GM13977 (cell line): ENCODE measurements at places on chromosomes 2 and 18.

- DNase-seq = no peak
Observed at GRCh38 chr2:198102856-198103255, 298.5 kb downstream of the PLCL1 start.

- peak; percentile 46 for DNase-seq
Observed at GRCh38 chr2:101770726-101771125, 73.2 kb downstream of the MAP4K4 start.

- no peak for DNase-seq
Observed at GRCh38 chr2:1952582-1952981, 208.3 kb upstream of the PXDN start.

- no peak for DNase-seq
Observed at GRCh38 chr2:191705084-191705483, 27.1 kb downstream of the NABP1 start.

DNA sequence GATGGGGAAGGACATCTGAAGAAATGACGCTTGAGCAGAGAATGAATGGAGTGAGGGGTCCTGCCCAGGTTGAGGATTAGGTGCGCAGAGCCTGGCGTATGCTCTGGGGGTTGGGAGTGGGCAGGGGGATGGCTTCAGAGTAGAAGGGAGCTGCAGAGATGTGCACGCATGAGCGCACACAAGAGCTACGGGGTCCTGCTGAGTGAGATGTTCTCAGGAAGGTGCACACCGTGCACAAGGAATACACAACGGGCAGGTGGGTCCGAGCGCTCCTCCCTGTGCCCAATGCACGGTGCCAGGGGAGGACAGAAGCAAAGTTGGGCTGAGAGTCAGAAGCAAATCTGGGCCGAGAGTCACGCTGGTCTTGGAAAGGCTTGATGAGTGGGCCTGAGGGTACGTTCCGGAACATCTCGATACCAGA, 25.5 kb downstream of the TWIST2 start:
- DNase-seq = no peak

GRCh38 chr2:165371356-165371755, 98.1 kb upstream of the CSRNP3 start:
- no peak for DNase-seq

- no peak for DNase-seq
Observed at GRCh38 chr2:131058920-131059319, 34.3 kb downstream of the FAM168B start.

- no peak for DNase-seq
Observed at GRCh38 chr18:47341678-47342077, 90.2 kb upstream of the SKOR2 start.

DNA sequence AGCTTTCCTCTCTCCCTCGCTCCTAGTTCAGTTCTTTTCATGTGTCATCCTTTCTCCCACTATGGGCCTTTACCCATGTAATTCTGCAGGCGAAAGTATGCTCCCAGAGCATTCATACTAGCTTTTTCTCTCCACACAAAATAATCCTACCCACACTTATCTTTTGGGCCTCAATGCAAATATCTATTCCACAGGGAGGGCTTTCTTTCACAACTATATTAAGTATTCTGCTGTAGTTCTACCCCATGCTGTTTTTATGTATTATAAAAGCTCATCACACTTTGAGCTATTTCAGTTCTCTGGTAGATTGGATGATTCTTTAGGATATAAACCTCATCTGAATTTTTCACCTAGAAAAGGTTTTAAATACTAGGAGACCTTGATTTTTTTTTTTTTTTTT, 774.6 kb upstream of the CRIM1 start:
- no peak for DNase-seq

DNA sequence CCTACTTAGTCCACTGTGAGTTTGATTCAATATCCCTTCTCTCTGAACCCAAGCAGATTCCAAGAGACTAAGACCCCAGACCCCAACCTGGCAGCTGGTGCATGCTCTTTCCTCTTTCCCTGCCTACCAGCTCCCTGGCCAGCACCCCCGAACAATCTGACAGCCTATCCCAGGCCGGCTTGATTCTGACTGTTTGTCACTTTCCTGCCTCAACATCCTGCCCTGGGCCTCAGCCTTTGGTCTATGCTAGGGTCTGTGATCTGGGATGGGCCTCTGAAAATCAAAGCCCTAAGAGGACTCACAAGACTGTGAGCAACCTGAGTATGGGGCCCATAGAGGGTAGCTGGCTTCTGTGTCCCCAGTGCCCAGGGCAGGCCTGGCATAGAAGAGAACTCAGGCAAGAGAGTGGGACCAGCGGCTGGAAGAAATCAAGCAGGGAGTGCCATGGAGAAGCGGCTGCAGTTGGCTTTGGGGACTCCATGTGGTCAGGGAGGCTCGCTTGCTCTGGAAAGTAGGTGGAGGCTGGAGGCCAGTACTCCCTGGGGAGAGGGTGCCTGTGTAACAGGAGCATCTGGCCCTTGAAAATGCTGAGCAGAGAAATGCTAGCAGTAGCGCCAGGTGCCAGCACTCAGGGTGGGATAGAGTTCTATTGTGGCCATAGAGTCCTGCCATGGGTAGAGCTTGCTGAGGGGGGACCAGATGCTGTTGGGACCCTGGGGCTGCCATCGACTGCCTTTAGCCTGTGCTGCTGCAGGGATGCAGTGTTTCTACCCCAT, 343.9 kb downstream of the DYSF start:
- DNase-seq = no peak

GRCh38 chr2:37454851-37455762, 110.7 kb downstream of the QPCT start:
- no peak for DNase-seq

DNA sequence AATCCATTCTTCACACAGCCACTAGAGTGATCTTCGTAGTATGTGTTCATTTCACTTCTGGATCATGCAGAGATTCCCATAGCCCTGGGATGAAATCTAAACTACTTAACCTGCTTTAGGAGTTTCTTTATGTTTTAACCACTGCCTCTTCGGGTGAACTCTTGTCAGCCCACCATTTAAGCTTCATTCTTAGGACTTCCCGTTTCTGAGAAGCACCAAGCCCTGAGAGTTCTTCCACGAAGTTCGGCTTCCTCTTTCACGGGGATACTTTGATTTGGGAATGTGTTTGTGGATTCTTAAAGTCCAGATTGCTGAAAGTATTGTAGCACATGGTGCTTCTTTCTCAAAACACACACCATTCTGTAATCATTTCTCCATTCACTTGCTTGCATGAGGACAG, 205.0 kb downstream of the UBE2E3 start:
- no peak for DNase-seq

DNA sequence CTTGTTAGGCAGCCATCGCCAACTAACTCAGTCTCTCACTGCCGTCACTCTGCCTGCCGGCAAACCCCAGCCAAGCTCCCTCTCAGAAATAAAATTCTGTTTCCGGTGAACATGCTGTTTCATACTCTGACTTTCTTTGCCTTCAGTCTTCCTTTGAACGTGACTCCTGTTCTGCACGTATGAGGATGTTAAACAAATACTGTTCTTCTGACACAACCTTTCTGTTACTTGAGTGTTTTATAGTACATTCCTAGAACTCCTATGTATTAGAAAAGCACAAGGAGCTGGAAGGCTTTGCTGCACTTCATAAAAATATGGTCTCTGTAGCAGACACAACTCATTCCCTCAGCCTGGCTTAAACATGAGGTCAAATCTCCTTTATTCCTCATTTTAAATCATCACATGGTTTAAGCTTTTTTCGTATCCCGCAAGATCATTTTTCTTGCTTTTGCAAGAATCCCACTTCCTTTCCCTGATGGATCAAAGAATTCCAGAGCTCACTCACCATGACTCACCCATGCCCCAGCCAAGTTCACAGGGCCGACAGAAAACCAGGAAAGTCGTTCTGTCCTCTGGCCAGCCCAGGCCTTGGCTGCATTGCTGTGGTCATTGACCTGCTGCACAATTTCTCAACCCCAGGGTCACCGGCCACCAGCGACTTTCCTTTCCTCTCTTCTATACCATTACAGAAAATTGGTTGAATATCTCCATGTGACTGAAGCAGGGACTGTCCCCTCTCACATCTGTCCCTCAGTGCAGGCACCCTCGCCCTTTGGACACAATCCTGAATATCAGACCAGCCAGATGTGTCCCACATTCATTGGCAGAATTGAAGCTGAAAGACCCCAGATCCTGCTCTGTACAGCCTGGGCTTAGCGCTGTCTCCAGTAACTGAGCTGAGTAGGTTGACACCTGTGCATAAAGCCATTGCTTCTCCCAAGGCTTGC, 183.1 kb upstream of the ARL4C start:
- no peak for DNase-seq

DNA sequence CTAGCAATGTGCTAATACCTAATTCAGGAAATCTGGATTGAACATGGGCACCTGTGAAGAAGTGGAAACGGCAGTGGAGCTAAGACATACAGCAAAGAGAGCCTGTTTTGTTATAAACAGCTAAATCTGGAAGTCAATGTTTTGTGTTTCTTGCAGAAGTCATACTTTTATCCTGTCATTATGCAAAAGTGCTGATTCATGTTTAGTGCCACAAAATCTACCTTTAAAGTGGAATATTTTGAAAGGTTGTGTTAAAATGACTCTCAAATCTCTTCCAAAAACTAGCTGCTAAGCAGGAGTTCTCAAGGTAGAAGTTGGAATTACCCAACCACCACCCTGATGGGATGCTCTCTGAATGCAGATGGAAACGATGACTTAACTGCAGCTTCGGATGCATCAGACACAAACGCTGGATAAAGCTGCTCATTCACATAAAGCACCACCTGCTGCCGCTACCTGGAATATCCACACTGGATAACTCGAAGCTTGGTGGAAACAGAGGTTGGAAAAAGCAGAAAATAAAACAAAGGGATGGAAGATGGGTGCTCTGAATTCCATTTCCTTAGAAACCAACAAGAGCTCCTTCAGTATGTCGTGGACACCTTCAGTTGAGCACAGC, 132.6 kb upstream of the ZNF236 start:
- DNase-seq = no peak

- DNase-seq = no peak
Observed at GRCh38 chr2:166762746-166763145, 125.5 kb upstream of the XIRP2 start.

- no peak for DNase-seq
Observed at GRCh38 chr2:150561076-150561475, 73.6 kb upstream of the RND3 start.

- no peak for DNase-seq
Observed at GRCh38 chr18:25813110-25813509, 277.3 kb downstream of the SS18 start.

DNA sequence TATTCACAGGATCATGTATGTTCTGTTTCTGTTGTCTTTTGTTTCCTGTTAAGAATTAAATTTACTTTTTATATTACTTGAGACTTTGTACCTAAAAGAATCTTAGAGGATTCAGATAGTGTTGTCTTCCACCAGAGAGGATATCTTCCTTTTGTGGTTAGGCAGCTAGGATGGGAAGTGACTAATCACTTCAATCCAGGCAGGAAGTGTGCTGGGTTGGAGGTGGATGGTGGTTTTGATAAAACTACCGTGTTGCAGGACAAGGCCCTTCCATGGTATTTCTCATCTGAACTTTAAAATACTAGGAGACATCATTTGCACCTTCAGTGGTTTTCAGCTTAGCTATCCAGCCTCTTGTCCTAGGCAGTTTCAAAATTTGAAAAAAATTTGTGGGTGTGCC, 728.6 kb upstream of the CDH2 start:
- no peak for DNase-seq

- no peak for DNase-seq
Observed at GRCh38 chr2:26316845-26317244, 29.1 kb upstream of the SELENOI start.

GRCh38 chr2:10514743-10515142, 66.6 kb upstream of the ODC1 start:
- no peak for DNase-seq

- DNase-seq = peak; percentile 86
Observed at GRCh38 chr18:7566567-7567473, at the start of gene PTPRM. PTPRM (plus strand) TSS chr18:7567316; CDS start chr18:7567819, 503 bp downstream.

- DNase-seq = no peak
Observed at GRCh38 chr2:160920791-160921303, 239.4 kb upstream of the TANK start.

DNA sequence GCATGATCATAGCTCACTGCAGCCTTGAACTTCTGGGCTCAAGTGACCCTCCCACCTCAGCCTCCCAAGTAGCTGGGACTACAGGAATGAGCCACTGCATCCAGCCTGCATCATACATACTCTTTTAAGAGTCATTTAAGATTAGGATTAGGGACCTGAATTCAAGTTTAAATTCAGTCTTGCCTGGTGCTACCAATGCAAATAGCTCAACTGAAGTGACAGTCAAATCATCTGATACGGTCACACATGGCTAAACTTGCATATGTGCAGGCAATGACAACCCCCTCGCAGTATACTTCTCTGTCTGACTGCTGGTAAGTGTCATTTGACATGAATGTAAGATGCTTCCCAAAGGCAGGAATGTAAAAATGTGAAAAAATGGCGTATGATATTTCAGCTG, 31.8 kb upstream of the TMEM131 start:
- DNase-seq = peak; percentile 52

DNA sequence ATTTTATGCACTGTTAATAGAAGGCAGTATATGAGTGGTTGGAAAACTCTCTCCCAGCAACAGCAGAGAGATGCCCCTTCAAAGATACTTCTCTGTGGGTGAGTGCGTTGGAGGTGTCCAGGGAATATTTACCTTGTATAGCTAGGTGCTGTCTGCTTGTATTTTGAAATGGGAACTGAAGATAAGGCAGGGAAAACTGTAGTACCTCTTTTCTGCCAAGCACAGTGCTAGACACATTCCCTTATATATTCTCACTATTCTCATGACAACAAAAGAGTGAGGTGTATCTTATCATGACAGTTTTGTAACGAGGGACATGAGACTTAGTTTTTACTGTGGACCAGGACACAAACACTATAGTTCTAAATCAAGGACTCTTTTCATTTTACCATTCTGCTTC, 2.1 kb downstream of the TTC39C start:
- DNase-seq = no peak

- DNase-seq = peak; percentile 3
Observed at GRCh38 chr2:72036173-72036545, 111.5 kb downstream of the CYP26B1 start.

- no peak for DNase-seq
Observed at GRCh38 chr2:121884511-121884921, 129.1 kb downstream of the TSN start.

DNA sequence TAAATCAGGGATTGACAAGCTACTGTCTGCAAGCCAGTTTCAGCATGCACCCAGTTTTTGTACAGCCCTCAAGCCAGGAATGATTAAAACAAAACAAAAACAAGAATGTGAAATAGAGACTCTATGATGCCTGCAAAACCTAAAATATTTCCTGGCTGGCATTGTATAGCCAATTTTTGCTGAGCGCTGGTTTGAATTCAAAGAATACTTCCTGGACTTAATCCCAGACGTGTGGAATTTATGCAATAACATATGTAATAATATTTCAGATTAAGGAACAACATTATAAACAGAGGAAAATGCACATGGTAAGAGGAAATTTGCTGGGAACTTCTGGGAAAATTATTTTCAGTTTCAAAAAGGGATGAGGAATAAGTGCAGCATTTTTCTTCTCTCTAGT, 148.1 kb upstream of the RPRM start:
- DNase-seq = no peak

- no peak for DNase-seq
Observed at GRCh38 chr18:22705328-22705727, 227.8 kb upstream of the RBBP8 start.

- no peak for DNase-seq
Observed at GRCh38 chr2:120079647-120080046, 66.8 kb downstream of the EPB41L5 start.

- peak; percentile 51 for DNase-seq
Observed at GRCh38 chr2:101831351-101831865, 133.9 kb downstream of the MAP4K4 start.

- no peak for DNase-seq
Observed at GRCh38 chr2:98160554-98160953, 73.6 kb downstream of the VWA3B start.
